GM10248 (cell line): ENCODE measurements at places on chromosomes 5 and 9.

GRCh38 chr9:34623374-34624235, 3.3 kb upstream of the DCTN3 start:
- DNase-seq: no peak

GRCh38 chr5:86765778-86766502, 148.2 kb downstream of the COX7C start:
- DNase-seq: no peak

DNA sequence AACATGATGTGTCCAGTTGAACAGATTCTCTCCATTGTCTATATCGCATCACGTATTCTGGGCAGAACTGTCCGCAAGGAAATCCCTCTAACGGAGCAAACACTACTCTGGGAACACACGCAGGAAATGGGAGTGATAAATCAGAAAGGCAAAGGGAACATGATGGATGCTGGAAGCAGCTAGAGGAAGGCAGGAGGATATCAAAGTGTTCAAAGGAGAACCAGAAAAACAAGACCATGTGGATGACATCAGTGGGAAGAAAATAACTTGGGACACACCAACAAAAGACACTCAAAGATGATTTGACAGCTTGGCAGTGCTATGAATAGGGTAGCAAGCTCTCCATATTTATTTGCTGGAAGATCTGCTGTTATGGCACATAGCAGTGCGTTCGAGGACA, 142.9 kb downstream of the PLK2 start:
- DNase-seq: no peak

GRCh38 chr9:130207241-130207992, 35.2 kb downstream of the NCS1 start:
- DNase-seq: no peak

GRCh38 chr5:173234129-173234790, 746 bp downstream of the NKX2-5 start:
- no peak for DNase-seq

- DNase-seq: no peak
Measured at GRCh38 chr5:174521449-174521848, 202.9 kb upstream of the MSX2 start.

DNA sequence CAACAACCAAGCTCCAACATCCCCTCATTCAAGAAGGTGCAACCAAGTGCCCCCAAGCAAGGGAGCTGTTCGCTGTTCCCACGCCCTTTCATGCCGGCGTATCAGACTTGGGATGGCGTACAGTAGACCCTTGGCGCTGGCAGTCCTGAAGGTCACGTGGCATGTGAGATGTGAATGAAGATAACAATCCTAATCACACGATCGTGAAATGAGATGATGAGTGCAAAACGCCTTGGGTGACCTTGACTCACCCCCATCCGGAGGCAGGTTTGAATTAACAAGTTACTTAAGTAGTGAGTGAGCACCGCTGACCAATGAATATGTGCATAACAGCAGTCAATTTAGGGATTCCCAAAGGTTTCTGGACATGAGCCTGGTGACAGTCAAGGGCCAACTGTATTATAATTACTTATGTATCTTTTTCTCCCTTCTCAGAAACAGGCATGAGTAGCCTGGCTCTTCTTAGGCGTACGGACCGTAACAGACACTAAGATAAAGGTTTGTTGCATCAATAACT, 150.2 kb downstream of the TTLL11 start:
- DNase-seq: no peak

DNA sequence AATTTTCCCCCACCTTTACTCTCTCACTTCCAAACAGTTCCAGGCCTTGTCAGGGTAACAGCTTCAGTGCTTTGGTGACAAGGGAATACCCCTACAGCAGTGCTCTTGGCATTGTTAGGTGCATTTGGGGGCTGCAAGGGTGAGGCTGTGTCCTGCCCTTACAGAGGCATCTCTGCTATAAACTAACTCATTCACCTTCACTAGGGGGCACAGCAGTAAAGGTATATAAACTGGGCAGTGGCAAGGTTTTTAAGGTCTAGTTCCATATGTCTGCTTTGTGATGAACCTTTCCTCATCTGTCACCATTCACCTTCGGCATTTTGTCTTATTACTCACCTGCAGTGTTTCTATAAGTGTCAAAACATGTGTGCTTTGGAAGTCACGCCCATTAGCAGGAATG, 79.1 kb upstream of the GPR151 start:
- no peak for DNase-seq

DNA sequence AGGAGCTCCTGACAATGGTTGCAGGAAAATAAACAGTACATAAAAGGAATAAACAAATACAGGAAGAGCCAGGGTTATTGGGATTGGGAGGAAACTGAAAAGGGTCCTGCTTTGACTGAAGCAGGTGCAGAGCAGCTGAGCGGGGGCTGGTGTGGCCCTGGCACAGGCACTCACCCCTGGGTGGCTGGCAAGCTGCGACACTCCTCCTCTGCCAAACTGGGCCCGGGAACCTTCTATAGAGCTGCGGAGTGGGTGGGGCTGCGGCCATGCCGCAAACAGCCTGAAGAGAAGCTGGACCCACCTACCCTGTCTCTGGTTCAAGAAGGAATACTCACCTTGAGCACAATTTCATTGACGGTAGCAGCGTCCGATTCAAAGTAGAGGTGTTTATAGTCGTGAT, 182.5 kb downstream of the GAPVD1 start:
- DNase-seq: no peak
